ENCODE measurements at places on chromosomes 3 and 15. TPM values are rescaled to one million over a fixed set of nuclear protein-coding genes. Genes with fewer than 3 reads are reported as not detected.
A peak's percentile ranks its signal among the peaks of the same experiment; 100 is the strongest.

- no peak for DNase-seq
- no peak overlapping the region for H3K4me3 ChIP-seq
- H3K4me1 ChIP-seq = no peaks in the 10 kb centered on the region
- no peaks in the 10 kb centered on the region for H3K36me3 ChIP-seq
- H3K27me3 ChIP-seq = no peaks in the 10 kb centered on the region
Measured at GRCh38 chr15:59524331-59524731, 86.3 kb downstream of the FAM81A start.

DNA sequence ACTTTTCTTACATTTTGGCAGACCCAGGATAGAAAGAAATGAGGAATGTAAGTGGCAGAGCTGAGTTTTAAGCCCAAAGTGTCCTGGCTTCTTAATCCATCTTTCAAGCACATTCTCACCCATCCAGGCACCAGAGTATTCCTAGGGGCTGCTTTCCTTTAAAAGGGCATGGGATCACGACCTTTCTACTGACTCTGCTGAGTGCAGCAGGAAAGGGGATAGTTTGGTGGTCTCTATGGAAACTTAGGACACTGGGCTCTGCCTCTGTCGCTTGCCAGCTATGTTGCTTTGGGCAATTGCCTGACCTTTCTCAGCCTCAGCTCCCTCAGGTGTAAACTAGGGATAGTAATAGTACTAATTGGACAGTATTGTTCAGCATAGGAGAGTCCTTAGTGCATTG, 458.4 kb downstream of the PDCD6IP start:
- H3K27ac ChIP-seq = no peak overlapping the region
- H3K4me3 ChIP-seq = no peak overlapping the region
- H3K27me3 ChIP-seq = no peaks in the 10 kb centered on the region
- no peaks in the 10 kb centered on the region for H3K36me3 ChIP-seq
- no peaks in the 10 kb centered on the region for H3K4me1 ChIP-seq

DNA sequence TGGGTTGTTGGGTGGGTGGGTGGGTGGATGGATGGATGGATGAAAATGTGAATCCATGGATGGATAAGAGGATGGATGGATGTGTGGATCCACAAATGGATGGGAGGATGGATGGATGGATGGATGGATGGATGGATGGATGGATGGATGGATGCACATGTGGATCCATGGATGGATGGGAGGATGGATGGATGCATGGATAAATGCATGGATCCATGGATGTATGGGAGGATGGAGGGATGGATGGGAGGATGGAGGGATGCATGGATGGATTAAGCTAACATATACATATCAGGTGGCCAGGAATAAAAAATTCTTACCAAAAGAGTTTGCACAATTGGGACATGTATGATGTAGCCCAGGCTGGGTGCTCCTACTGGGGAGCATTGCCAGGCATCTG, 195.3 kb downstream of the FEZF2 start:
- H3K4me1 ChIP-seq = no peaks in the 10 kb centered on the region
- no peak overlapping the region for H3K27ac ChIP-seq
- no peaks in the 10 kb centered on the region for H3K27me3 ChIP-seq
- DNase-seq = no peak
- no peak overlapping the region for H3K4me3 ChIP-seq
- no peaks in the 10 kb centered on the region for H3K36me3 ChIP-seq

MAGI1 gene
- total RNA-seq = 63.6 TPM

- no peak overlapping the region for H3K27ac ChIP-seq
- no peaks in the 10 kb centered on the region for H3K27me3 ChIP-seq
- H3K4me3 ChIP-seq = no peak overlapping the region
- DNase-seq = no peak
Measured at GRCh38 chr3:150611666-150612065, 8.5 kb downstream of the SELENOT start.

GRCh38 chr3:132256989-132257388, 60.2 kb upstream of the ACP3 start:
- H3K36me3 ChIP-seq = no peaks in the 10 kb centered on the region
- H3K27me3 ChIP-seq = no peaks in the 10 kb centered on the region
- H3K4me3 ChIP-seq = no peak overlapping the region
- H3K27ac ChIP-seq = no peak overlapping the region
- no peaks in the 10 kb centered on the region for H3K4me1 ChIP-seq
- peak; percentile 55 for DNase-seq

HGD gene
- 102 TPM for total RNA-seq
